ENCODE measurements at places on chromosomes 3 and 15.

DNA sequence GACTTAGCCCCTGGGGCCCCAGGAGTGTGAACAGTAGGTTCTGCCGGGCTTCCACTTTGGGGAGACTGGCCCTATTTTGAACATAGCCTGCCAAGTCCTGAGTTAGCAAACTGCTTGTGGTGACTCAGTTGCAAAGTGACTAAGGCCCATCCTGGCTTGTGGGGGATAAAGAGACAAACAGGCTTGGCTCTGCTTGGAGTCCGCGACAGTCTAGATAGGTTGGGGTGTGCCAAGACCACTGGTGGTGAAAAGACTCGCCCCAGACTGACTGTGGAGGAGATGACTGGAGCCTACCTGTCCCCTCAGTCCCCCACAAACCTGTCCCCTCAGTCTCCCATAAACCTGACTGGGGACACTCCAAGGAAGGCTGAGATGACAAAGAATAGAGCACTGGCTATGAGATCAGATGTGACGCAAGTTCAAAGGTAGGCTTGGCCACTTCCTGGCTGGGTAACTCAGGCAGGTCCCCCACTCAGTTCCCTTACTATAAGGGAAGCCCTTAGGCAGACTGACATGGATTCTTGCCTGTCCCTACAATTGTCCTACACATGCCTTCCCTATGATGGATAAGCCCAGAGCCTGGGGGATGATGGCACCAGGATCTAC, 4.3 kb downstream of the DNASE1L3 start:
- DNase-seq = no peak

- no peak for DNase-seq
Observed at GRCh38 chr3:24951180-24951579, 456.5 kb upstream of the THRB start.

DNA sequence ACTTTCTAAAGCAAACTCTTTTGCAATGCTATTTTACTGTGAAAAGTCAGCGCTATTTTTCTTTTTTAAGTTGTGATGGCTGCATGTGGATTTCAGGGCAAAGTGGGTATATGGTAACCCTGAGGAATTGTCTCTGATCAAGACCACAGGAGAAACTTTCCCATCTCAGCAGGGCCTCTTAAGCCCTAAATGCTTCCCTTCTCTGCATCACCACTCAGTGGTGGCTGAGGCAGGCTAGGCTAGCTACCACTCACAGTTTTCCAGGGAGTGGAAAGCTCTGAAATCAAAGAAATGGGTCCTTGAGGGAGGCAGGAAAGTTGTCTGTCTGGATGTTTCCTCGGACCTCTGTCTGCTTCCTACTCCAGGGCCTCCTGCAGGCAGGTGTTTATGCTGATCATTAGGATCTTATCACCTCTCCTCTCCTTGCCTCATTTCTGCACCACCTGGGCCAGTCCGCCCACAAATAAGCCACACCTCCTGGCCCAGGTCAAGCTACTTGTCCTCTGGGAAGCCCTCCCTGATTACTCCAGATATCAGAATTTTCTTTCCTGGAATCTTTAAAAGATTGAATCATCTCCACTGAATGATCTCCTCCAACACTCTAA, 37.0 kb downstream of the CEMIP start:
- no peak for DNase-seq

GRCh38 chr15:67042551-67043142, 22.8 kb upstream of the SMAD3 start:
- DNase-seq = no peak

DNA sequence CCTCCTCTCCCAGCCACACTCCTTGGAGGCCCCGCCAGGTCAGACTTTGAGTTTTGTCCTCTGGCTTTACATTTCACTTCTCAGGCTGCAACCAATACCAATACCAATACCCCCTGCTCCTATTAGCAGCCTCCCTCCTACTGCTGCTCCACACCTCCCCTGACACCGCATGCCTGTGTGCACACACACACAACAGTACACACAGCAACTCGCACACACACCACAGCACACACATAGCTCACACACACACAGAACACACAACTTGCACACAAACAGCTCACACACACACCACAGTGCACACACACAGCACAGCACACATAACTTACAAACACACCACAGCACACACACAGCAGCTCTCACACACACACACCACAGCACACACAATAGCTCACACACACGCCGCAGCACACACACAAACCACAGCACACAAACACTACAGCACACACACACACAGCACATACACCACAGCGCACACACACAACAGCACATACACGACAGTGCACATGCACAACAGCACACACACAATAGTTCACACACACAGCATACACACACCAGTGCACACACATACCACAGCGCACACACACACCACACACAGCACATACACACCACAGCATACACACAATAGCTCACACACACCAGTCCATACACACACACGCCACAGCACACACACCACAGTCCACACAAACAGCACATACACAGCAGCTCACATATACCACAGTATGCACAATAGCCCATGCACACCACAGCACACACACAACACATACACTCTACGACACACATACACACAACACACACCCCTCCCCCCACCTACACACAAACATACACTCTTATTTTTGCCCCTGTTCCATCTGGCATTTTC, 204.7 kb downstream of the UACA start:
- DNase-seq = no peak

- no peak for DNase-seq
Observed at GRCh38 chr3:42668413-42668760, 14.9 kb downstream of the ZBTB47 start.

GRCh38 chr15:62833646-62834045, 208.9 kb upstream of the TPM1 start:
- no peak for DNase-seq

GRCh38 chr3:104885214-104885814, 481.4 kb upstream of the ALCAM start:
- DNase-seq = no peak

- DNase-seq = no peak
Observed at GRCh38 chr3:46187341-46187700, 20.8 kb downstream of the CCR1 start.

GRCh38 chr15:100114100-100114499, 227.7 kb downstream of the ADAMTS17 start:
- no peak for DNase-seq

- no peak for DNase-seq
Observed at GRCh38 chr15:34327906-34328305, 9.7 kb downstream of the SLC12A6 start.
